EH (cell line): ENCODE measurements at places on chromosomes 2 and 18.

GRCh38 chr18:59400407-59400806 is 41.3 kb upstream of the LMAN1 start:
- no peak for DNase-seq

- DNase-seq: no peak
These were observed 361.6 kb upstream of the SPHKAP start for GRCh38 chr2:228543117-228543516.

GRCh38 chr2:207528980-207529329 is 807 bp upstream of the CREB1 start:
- DNase-seq: peak; percentile 63

- DNase-seq: no peak
These were observed 22.5 kb downstream of the EHBP1 start for GRCh38 chr2:62727876-62728566.
